ENCODE measurements at places on chromosomes 3 and 15. TPM values are rescaled to one million over a fixed set of nuclear protein-coding genes. Genes with fewer than 3 reads are reported as not detected.

DNA sequence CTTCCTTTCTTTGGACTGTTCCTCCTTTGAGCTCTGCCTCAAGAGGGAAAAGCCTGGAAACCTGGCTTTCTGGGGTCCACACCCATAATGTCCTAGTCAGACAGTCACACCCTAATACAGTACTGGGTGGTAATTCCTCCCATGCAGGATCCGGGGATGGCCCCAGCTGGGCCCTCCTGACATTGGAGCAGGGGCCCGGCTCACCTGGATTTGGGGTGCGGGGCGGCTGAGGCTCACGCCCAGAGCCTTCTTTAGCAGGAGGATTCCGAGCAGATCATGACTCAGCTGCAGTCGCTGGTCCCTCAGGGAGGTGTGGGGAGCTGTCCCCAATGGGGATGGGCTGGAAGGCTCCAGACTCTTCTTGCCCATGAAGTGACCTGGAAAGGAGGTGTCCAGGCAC, 1.0 kb downstream of the NMB start:
- no peak for DNase-seq

- DNase-seq, result no peak
These were observed 23.8 kb downstream of the RAB11A start for GRCh38 chr15:65893060-65893459.

DNA sequence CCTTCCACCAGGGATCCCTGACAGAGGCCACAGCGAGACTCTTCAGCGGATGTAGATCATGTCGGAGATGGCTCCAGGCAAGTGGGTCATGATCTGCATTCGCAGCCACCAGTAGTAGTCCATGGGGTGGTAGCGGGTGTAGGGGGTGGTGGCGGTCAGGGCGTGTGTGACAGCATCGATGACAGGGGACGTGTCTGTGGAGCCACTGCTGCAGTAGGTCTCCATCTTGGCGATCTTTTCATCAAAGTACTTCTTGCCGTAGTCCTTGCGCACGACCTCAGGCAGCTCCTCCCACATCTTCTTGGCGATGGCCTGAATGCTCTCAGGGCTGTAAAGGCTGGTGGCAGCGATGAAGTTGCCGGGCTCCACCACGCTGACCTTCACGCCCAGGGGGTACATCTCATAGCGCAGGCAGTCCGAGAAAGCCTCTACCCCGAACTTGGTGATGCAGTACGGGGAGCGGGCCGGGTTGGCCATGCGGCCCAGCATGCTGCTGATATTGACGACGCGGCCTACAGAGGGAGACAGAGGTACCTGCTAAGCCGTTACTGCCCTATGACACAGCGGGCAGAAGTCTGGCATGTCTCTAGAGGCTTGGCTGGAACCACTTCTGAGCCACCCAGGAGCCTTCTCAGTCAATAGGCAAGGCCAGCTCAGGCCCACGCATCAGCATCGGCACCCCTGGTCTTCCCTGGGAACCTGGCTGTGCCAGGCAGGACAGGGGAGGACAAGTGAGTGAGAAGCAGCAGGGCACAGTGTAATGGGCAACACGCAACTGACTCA, 43.7 kb downstream of the BDH1 start:
- no peak for DNase-seq

DNA sequence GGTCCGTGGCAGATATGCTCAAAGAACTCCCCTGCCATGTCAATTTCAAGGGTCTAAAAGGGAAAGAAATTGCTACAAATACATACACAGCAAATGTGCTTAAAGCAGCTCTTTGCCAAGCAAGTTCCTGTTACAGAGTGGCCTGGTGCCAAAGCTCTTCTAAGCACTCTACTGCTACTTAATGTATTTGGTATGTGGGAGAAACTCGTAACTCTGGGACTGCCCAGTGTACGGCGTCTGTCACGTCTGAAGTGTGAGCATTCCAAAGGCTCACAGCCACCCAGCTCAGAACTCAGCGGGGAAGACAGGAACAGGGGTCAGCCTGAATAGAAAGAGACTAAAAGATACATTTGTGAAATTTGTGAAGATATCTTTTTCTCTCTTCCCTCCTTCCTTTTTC, 54.6 kb downstream of the RBMS3 start:
- DNase-seq, result no peak

- no peak for DNase-seq
These were observed 44.8 kb downstream of the TMEM39A start for GRCh38 chr3:119418641-119419040.

VIPR1 gene
- 7.0 TPM for total RNA-seq

DNA sequence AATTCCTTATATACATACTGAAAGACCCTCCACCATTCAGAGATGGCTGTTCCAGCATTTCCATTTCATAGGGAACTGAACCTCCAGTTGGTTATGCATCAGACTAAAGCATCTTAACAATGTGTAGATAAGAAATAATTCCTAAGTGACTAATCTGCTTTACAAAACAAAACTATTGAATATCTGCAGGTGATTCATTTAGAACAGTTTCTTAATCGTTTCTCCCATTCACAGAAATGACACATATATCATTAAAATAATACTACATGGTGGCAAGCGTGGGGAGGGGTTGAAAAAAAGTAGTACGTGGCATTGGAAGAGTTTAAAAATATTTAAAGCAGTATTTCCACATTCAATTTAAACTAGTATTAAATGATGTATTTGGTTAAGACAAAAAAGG, 19.5 kb downstream of the COPS2 start:
- no peak for DNase-seq

Measured in activated naive CD4-positive, alpha-beta T cell treated with anti-CD3 and anti-CD28 coated beads, Interleukin-2, amount 50 U/mL, for 72 hours (primary cell).